ENCODE measurements at places on chromosomes 5 and 9. TPM values are rescaled to one million over a fixed set of nuclear protein-coding genes. Genes with fewer than 3 reads are reported as not detected.

The NDUFA8 gene
- total RNA-seq = 40.9 TPM

The HACD4 gene
- total RNA-seq = 16.3 TPM

The CATSPER3 gene
- 0.17 TPM for total RNA-seq

The CCL27 gene
- total RNA-seq = 0.15 TPM

The IDNK gene
- total RNA-seq = 12.4 TPM

The ZMAT2 gene
- total RNA-seq = 51.1 TPM

The FAM200C gene
- 6.0 TPM for total RNA-seq

The LURAP1L gene
- total RNA-seq = 63.7 TPM

The NDST1 gene
- 63.0 TPM for total RNA-seq

The SLC1A1 gene
- total RNA-seq = 7.7 TPM

The F12 gene
- not detected for total RNA-seq

The BTNL9 gene
- total RNA-seq = not detected

The PRSS3 gene
- total RNA-seq = 11.1 TPM

The ZBTB26 gene
- 3.6 TPM for total RNA-seq

The TICAM2 gene
- total RNA-seq = 11.8 TPM

The RALGPS1 gene
- total RNA-seq = 1.9 TPM

The WDR38 gene
- not detected for total RNA-seq

The HIGD2A gene
- 22.8 TPM for total RNA-seq

The PIP5K1B gene
- total RNA-seq = not detected

The RNF145 gene
- 51.6 TPM for total RNA-seq

The SMIM3 gene
- 49.2 TPM for total RNA-seq

The SAXO1 gene
- 0.17 TPM for total RNA-seq

The FGF18 gene
- total RNA-seq = 0.29 TPM

The OR1Q1 gene
- not detected for total RNA-seq

The PLAA gene
- total RNA-seq = 37.7 TPM

The IFNA13 gene
- not detected for total RNA-seq

Measured in smooth muscle cell of trachea (primary cell).